Cardiac fibroblast (primary cell): ENCODE measurements at places on chromosomes 11 and 22.
A peak's percentile ranks its signal among the peaks of the same experiment; 100 is the strongest.

GRCh38 chr11:76598426-76598839 lies 72.1 kb downstream of the LRRC32 start:
- DNase-seq: peak; percentile 77

DNA sequence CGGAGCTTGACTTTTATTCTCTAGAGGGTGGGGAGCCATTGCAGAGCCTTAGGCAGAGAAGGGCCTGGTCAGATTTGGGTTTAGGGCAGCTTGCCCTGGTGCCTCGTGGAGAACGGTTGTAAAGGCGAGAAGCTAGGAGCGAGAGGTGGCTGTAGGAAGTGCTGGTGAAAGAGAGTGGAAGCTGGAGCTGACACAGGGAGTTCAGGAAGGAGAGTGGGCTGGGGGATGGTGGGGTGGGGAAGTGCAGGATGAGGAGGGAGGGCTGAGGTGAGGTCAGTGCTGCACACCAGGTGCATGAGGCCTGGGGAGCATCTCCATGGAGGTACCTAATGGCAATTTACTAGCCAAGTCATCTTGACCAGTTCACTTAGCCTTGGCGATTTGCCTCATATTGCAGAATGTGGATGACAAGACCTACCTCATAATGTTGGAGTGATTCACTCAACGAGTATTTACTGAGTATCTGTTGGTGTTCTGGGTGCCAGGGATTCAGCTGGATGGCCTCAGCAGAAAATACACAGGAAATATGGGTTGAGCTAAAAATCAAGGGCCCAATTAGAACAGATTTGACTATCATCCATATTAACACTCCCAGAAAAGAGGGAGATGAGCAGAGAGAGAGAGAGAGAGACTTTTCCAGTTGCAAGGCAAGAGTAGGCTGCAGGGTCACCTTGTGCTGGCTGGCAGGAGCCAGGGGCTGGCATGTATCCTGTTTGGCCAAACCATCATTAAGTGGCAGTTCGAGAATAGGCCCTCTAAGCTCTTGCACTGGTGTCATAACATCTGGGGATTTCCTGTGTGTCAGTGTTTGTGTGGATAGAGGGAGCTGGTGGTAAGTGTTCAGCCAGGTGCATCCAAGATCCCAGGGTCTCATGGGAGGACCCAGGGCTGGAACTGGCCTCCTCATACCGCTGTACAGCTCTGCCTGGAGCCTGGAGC lies 44.4 kb upstream of the CLDN5 start:
- peak; percentile 84 for DNase-seq

- no peak for DNase-seq
Measured at GRCh38 chr11:35118906-35119305, 20.1 kb upstream of the CD44 start.

DNA sequence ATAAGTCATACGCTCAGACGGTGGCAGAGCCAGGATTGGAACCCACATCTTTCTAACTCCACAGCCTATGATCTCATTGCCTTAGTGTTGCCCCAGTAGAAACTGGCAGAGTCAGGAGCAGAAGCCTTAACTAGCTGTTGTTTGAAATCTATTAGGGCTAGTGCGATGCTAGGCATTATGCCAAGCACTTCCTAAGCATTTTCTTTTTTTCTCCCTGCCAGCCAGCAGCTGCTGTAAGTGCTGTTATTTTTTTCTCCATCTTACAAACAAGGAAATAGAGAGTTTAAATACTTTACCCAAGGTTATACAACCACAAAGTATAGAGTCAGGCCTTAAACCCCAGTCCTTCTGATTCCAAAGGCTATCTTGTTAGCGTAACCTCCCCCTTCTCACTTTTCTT lies 161.0 kb upstream of the SORL1-AS1 start:
- peak; percentile 70 for DNase-seq

DNA sequence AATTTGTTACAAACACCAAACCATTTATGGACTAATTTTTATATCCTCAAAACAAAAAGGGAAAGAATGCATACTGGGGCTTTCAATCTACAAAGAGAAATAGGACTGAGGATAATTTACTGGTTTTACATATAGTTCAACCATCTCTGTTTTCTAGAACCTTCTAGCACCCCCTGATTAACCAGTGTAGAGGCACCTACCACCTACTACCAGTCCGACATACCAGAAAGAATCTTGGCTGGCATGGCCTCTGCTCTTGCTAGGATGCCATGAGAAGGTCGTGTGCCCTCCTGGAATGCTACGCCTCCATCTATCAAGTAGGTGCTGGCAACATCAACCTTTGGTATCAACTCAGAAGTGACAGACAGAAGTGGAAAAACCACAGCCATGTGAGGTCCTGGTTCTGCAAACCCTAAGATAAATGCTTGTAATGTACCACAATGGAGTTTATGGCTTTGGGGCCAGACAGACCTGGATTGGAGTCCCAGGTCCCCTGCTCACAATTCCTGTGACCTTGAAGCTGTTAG lies 28.2 kb downstream of the MYH9 start:
- no peak for DNase-seq

GRCh38 chr11:28504555-28505110 lies 396.4 kb downstream of the METTL15 start:
- DNase-seq: no peak

DNA sequence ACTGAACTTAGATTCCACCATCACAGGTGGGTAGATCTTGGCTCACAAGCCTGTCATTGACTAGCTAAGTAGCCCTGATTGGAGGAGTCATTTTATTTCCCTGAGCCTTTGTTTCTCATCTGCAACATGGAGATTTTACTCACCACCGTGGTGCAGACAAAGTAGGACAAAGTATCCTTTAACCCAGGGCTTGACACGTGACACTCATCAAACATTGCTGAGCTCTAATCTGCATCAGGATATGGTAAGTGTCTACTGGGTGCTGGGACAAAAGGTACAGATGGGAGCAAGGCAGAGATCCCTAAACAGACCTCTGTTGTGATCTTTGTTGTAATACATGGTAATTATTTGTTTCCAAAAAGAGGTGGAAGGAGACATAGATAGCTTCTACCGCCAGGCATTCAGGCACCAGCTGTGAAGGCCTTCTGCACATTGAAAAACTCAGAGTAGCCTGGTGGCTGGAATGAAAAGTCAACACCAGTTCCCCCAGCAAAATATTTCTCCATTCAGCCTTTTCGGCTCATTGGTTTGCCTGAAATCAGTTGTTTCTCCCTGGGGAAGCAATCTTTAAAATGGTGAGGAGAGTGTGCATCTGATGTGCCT lies 18.3 kb upstream of the MICAL2 start:
- no peak for DNase-seq

- DNase-seq: peak; percentile 78
Measured at GRCh38 chr11:110891411-110891810, 179.2 kb upstream of the ARHGAP20 start.

DNA sequence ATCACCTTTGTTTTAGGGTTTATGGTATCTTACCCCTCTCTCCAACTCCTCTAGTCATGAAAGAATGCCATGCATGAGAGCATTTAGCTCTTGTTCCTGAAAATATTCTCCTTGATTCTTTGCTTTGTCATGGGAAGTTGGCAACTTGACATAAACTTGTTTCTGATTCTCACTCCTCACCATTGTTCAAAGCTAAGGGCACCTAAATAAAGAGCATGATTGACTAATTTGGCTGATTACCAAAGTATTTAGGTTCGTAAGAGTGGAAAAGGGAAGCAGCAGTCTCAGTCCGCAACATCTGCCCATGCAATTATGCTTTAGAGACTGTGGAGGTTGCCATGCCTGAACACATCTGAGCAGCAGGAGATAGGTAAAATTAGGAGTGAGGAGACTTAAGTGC lies 26.4 kb downstream of the OR52K1 start:
- DNase-seq: no peak

DNA sequence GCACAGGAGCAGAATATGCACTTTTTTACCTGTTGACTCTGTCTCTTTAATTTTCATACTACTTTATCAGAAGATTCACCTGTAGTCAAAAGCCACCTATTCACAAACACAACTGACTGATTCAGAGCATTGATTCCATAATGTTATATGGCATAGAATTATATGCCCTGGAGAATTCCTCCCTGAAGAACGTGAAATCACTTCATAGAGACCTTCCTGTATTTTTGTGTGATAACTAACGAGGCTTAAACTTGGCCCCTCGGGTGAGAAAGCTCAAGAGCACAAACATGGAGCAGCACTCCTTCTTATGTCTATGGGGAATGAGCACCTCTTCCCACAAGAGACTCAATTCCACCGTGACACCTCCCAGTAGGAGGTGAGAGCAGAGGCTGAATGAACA lies at the start of gene OR10A6:
TSS of gene OR10A6 (minus strand) at position 101 of the 400 bp plus-strand sequence. CDS start 2,606 bp downstream, outside the sequence.
- DNase-seq: no peak

- no peak for DNase-seq
Measured at GRCh38 chr11:36153551-36153950, 135.7 kb downstream of the COMMD9 start.

DNA sequence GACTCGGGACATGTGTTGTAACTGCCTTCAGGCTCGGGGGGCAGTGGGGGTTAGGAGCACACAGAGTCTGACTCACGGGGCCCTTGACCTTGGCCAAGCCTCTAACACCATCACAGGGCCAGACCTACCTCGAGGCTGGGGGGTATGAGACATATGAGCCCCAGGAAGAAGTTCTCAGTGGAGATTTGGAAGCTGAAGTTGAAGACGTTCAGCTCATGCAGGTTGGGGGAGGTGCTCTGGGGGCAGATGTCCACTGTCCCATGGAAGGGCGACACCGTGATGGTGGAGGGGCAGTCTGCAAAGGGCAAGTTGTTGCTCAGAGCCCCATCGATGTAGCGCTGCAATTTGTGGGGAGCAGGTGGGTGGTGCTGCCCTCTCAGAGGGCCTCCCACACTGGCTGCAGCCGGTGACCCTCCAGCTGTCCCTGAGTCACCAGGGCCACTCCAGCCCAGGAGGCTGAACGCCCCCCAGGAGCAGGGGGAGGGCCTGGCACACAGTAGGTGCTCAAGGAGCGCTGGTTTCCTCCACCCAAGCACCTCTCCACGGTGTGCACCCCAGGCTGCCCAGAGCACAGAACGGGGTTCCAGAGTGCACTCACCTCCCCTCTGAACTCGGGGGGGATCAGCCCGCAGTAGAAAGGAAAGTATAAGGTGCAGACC lies 2.5 kb downstream of the PNPLA5 start:
- no peak for DNase-seq

DNA sequence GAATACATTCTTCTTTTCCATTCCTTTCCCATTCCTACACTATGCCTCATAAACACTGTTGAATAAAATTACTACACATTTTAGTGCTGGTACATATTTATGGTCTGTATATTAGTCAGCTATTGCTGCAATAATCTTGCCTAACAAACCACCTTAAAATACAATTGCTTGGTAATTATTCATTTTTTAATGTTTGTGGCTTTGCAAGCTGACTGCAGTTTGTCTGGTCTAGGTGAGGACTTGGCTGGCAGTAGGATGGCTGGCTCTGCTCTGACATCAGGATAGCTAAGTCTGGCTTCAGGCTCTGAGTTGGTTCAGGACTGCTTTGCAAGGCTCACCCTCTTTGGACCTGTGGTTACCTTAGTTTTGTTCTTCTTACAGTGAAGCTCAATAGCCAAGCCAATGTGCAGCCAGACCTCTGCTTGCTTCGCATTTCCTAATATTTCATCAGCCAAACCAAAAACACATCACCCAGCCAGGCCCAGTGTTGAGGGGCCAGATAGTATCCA lies 913.4 kb upstream of the RAG2 start:
- peak; percentile 82 for DNase-seq

- peak; percentile 94 for DNase-seq
Measured at GRCh38 chr11:95977534-95978174, 53.7 kb upstream of the MTMR2 start.

DNA sequence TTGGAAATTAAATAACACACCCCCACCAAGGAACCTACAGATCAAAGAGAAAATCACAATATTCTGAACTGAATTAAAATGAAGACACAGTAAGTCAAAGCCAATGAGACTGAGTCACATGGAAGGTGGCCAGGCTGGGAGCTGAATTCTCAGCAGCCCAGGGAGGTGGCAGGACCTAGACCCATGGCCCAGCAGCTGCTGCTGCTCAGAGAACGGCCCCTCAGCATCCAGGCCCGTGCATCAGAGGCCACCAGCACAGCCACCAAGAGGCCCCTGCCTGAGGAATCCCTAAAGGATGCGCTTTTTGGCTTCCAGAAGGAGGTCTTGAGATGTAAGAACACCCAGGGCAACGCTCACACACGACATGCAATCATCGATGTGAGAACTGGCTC lies 35.0 kb downstream of the TBX1 start:
- DNase-seq: peak; percentile 13

- no peak for DNase-seq
Measured at GRCh38 chr22:24986816-24987215, 34.3 kb downstream of the KIAA1671 start.

DNA sequence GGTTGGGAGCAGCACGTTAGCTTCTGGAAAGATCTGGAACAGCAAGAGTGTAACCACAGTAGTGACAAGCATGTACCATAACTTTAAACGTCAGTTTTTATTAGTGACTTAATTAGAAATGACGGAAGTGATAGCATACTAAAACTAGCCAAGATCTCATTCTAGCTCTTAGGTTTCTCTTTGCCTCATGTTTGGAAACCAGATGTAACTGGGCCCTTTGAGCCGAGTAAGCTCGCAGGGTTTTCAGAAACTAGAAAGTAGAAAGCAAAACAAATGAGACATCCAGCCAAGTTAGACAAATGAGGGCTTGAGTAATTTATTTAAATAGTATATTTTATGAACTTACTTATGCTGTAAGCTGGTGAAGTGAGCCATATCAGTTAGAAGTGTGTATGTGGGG lies 40.2 kb upstream of the SLC5A12 start:
- DNase-seq: no peak

GRCh38 chr22:24580276-24580675 lies 12.6 kb downstream of the LRRC75B start:
- peak; percentile 81 for DNase-seq

DNA sequence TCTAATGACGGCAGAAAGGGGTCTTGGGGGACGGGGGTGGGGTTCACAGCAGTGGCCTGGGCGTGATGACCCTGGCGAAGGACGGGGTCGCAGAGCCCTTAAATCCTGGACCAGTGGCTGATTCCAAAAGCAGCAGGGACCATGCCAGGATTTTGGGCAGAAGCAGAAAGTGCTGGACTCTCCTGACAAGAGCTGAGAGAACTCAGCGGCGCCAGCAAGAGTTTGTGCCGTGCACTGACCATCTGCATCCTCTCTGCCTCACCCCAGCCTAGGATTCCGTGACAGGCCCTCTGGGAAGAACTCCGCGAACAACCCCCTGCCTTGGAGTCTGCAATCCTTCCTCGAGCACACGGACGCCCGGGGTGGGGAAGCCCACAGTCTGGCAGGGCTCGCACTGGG lies 644 bp upstream of the NDUFV1 start:
- peak; percentile 19 for DNase-seq

DNA sequence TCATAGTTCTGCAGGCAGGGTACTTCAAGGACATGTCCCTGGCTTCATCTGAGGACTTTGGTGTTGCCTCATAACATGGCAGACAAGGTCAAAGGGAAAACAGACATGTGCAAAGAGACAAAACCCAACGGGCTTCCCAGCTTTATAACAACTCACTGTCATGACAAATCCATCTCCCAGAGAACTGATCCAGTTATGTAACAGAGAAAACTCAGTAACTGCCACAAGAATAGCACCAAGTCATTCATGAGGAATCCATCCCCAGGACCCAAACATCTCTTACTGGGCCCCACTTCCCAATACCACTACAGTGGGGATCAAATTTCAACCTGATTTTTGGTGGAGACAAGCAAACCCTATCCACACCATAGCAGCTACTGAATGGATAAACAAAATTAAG lies 13.0 kb downstream of the OR52N4 start:
- no peak for DNase-seq
